GM23338 (cell line): ENCODE measurements at places on chromosomes 2 and 18. TPM values are rescaled to one million over a fixed set of nuclear protein-coding genes. Genes with fewer than 3 reads are reported as not detected.
A peak's percentile ranks its signal among the peaks of the same experiment; 100 is the strongest.

Gene APOB
- 0.56 and 0.62 TPM in 2 replicates for total RNA-seq

Gene GRP
- not detected in 2 replicates for total RNA-seq

Gene FAM161A
- total RNA-seq: 13.1 and 16.2 TPM in 2 replicates

Gene CFAP221
- 0.23 and 0.42 TPM in 2 replicates for total RNA-seq

Gene MAT2A
- total RNA-seq: 206 and 232 TPM in 2 replicates

Gene MPHOSPH10
- total RNA-seq: 23.8 and 24.9 TPM in 2 replicates

Gene RAB27B
- 0.31 and 0.56 TPM in 2 replicates for total RNA-seq

- no peaks in the 10 kb centered on the region for H3K36me3 ChIP-seq
- no peak for DNase-seq
- no peak overlapping the region for H3K27ac ChIP-seq
- no peak overlapping the region for H3K4me3 ChIP-seq
- H3K27me3 ChIP-seq: no peaks in the 10 kb centered on the region
Observed at GRCh38 chr2:54947136-54947535, 103.1 kb downstream of the RTN4 start.

GRCh38 chr2:106147159-106147558 lies 46.9 kb downstream of the UXS1 start:
- no peak overlapping the region for H3K4me3 ChIP-seq
- H3K27ac ChIP-seq: no peak overlapping the region
- no peak for DNase-seq
- H3K4me1 ChIP-seq: peaks cover 21% of the 10 kb centered on the region; the same call in 1 of the 2 replicates
- H3K27me3 ChIP-seq: no peaks in the 10 kb centered on the region
- H3K36me3 ChIP-seq: peaks cover 7% of the 10 kb centered on the region; the same call in 1 of the 2 replicates

GRCh38 chr2:43273529-43273928 lies 47.1 kb upstream of the ZFP36L2 start:
- H3K4me1 ChIP-seq: no peaks in the 10 kb centered on the region
- no peaks in the 10 kb centered on the region for H3K36me3 ChIP-seq
- no peak for DNase-seq
- H3K27me3 ChIP-seq: no peaks in the 10 kb centered on the region

DNA sequence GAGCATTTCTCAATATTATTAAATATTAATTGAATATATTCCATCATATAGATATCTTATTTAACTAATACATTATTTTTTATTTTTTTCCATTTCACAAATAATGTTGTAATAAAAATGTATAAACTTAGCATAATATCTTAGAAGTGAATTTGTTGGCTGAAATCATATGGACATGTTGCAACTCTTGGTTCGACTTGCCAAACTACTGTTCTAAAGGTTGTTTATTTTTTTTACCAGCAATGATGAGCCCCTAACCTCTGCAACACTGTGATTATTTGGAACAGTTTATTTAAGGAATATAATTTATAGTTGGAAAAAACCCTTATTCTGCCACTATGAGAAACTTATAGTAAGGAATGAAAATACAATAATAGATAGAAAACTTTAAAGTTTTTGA lies 8.8 kb upstream of the NAB1 start:
- H3K4me3 ChIP-seq: no peak overlapping the region
- H3K36me3 ChIP-seq: no peaks in the 10 kb centered on the region
- H3K4me1 ChIP-seq: no peaks in the 10 kb centered on the region; the same call in 1 of the 2 replicates
- no peaks in the 10 kb centered on the region for H3K27me3 ChIP-seq

DNA sequence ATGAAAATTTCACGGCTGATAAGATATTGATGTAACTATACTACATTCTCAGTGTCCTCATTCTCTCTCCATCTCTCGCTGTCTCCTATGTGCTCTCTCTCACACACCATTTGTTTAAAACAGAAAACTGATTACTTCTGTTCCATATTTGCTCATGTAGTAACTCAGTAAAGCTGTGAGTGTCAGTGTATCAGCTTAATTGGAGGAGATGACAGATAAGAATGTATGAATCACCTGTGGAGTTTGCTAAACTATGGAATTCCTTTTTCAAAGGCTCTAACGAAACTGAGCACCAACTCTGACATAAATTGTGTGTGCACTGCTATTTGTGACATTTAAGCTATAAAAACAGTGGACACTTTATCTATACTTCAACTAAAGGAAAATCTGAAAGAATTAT lies 1080.0 kb downstream of the DSC3 start:
- H3K4me1 ChIP-seq: no peaks in the 10 kb centered on the region
- H3K36me3 ChIP-seq: no peaks in the 10 kb centered on the region
- no peak overlapping the region for H3K27ac ChIP-seq

- H3K4me3 ChIP-seq: no peak overlapping the region
- H3K4me1 ChIP-seq: 0 out of 2 replicates have a peak, but pooled peaks cover 3% of the 10 kb centered on the region
- no peaks in the 10 kb centered on the region for H3K36me3 ChIP-seq
- peak; percentile 6 for DNase-seq
- H3K27me3 ChIP-seq: no peaks in the 10 kb centered on the region
- H3K27ac ChIP-seq: no peak overlapping the region
Observed at GRCh38 chr2:231965102-231965501, 3.6 kb downstream of the DIS3L2 start.

DNA sequence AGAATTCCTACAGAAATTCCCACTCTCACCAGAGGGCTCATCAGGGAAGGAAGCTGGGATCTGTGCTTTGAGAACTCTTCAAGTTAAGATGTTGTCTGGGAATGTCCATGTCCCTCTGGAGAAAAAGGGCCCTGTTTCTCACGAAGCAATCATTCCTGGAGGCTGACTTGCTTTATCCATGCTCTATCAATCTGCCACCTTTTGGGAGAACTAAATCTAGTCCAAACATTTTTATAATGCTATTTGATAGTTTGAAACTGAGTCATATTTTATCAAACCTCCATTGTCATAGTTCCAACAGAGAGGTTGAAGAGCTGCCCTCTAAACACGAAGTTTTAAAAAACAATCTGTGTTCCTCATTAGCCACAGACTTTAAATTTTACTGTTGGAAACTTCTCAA lies 219.2 kb downstream of the MTX2 start:
- peaks cover 24% of the 10 kb centered on the region for H3K27me3 ChIP-seq
- H3K4me3 ChIP-seq: no peak overlapping the region
- H3K27ac ChIP-seq: no peak overlapping the region
- no peaks in the 10 kb centered on the region for H3K36me3 ChIP-seq
- no peak for DNase-seq
- peaks cover 18% of the 10 kb centered on the region; the same call in 1 of the 2 replicates for H3K4me1 ChIP-seq

- peaks cover 26% of the 10 kb centered on the region for H3K4me1 ChIP-seq
- no peak overlapping the region for H3K4me3 ChIP-seq
- no peaks in the 10 kb centered on the region for H3K36me3 ChIP-seq
- DNase-seq: no peak
- no peak overlapping the region for H3K27ac ChIP-seq
- no peaks in the 10 kb centered on the region for H3K27me3 ChIP-seq
Observed at GRCh38 chr18:51400721-51401120, 203.2 kb upstream of the MEX3C start.

DNA sequence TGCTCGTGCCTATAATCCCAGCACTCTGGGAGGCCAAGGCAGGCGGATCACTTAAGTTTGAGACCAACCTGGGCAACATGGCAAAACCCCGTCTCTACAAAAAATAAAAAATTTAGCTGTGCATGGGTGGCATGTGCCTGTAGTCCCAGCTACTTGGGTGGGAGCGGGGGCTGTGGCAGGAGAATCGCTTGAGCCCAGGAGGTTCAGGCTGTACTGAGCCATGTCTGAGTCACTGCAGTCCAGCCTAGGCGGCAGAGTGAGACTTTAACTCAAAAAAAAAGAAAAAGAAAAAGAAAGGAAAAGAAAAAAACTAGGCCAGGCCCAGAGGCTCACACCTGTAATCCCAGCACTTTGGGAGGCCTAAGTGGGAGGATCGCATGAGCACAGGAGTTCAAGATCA lies 30.8 kb downstream of the TWSG1 start:
- 0 out of 2 replicates have a peak overlapping the region, but pooled peaks have one; percentile 11 for H3K27ac ChIP-seq
- DNase-seq: no peak
- no peak overlapping the region for H3K4me3 ChIP-seq
- H3K36me3 ChIP-seq: no peaks in the 10 kb centered on the region
- H3K27me3 ChIP-seq: no peaks in the 10 kb centered on the region
- H3K4me1 ChIP-seq: no peaks in the 10 kb centered on the region

DNA sequence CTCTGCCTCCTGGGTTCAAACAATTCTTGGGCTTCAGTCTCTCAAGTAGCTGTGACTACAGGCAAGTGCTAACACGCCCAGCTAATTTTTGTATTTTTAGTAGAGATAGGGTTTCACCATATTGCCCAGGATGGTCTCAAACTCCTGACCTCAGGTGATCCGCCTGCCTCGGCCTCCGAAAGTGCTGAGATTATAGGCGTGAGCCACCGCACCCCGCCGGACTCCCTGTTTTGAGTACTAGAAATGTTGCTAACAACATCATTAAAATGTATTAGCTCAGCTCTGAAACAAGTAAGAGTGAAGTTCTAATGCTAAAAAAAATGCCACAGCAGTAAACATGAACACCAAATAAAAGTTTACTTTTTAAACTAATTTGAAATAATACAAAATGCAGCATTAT lies 937.7 kb downstream of the CPS1 start:
- H3K4me1 ChIP-seq: 0 out of 2 replicates have a peak, but pooled peaks cover 2% of the 10 kb centered on the region
- H3K27ac ChIP-seq: no peak overlapping the region
- no peak for DNase-seq
- H3K36me3 ChIP-seq: no peaks in the 10 kb centered on the region
- no peak overlapping the region for H3K4me3 ChIP-seq
- H3K27me3 ChIP-seq: no peaks in the 10 kb centered on the region

- H3K4me1 ChIP-seq: no peaks in the 10 kb centered on the region
- H3K36me3 ChIP-seq: no peaks in the 10 kb centered on the region
- DNase-seq: no peak
- H3K4me3 ChIP-seq: no peak within 1 kb of the TSS
Observed at GRCh38 chr2:68365087-68365486, at the start of gene PLEK. TSS of gene PLEK (plus strand) at chr2:68365282. CDS start at chr2:68365352, 70 bp downstream.

DNA sequence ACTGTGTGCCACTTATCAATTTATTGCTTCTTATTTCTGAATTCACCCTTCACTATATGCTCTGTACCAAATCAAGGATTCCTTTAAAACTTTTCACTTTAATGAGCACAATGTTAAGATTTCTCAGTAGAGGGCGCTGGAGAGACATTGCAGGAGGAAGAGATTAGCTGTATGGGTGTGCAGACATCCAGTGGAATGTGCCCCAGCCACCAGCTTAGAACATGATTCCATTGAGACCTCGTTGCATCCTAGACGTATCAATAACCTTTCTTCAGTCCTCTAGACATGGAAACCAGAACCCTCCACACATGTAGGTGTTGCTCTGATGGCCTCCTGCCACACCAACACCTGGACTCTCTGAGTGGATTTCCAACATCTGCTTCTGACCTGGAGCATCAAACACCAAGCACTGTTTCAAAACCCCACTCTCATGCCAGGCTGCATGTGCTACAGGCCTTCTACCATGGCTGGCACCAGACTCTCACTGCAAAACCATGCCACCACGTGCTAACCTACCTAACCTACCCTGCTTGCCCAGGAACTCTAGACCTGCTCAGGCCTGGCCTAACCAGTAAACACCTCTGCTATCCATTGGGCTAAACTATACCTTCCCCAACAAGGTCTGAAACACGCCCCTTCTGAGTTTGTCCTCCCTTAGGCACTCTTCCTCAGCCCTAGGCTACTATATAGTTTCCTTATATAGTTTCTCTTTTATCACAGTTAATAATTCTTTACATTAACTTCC lies 633.2 kb upstream of the PKDCC start:
- peak; percentile 88 for DNase-seq
- H3K27ac ChIP-seq: no peak overlapping the region

DNA sequence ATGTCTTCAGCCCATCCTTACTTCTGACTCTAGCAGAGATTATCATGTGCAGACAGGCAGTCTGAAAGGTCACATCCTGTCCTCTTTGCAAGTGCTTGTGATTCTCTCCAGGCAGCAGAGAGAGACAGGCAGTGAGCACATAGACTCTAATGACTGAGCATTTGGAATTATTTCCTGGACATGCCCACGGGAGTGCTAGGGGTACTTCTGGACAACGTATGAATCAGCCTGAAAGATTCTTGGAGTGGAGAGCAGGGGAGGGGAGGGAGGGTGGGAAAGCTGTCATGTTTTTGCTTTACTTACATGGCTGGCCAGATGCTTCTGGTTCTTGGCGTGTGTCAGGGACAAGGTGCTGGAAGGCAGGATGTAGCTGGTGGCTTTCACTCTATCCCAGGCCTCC lies 150.6 kb downstream of the RIF1 start:
- H3K27ac ChIP-seq: no peak overlapping the region
- no peaks in the 10 kb centered on the region for H3K36me3 ChIP-seq
- no peak for DNase-seq
- no peaks in the 10 kb centered on the region for H3K27me3 ChIP-seq
- H3K4me1 ChIP-seq: no peaks in the 10 kb centered on the region
- H3K4me3 ChIP-seq: no peak overlapping the region

DNA sequence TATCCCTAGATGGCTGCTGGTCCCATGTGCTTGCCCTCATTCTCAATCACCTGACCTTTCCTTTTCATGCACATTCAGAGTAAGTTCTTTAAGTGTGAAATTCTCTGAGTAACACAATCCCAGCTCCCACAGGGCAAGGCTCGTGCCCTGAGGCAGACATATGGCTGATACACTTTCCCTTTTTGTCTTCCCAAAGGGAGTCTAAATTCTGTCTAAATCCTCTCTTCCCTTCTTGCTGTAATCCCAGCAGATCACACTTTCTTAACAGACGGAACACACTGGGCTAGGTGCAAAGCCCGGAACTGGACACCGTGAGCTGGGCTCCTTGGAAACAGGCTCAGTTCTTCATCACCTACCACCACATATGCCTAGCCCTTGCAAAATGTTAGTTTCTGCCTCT lies 147.6 kb downstream of the GALNT14 start:
- H3K36me3 ChIP-seq: no peaks in the 10 kb centered on the region; the same call in 1 of the 2 replicates
- H3K4me1 ChIP-seq: no peaks in the 10 kb centered on the region; the same call in 1 of the 2 replicates
- no peak overlapping the region for H3K27ac ChIP-seq
- no peak overlapping the region for H3K4me3 ChIP-seq
- no peaks in the 10 kb centered on the region for H3K27me3 ChIP-seq

- H3K27me3 ChIP-seq: no peaks in the 10 kb centered on the region
- H3K27ac ChIP-seq: no peak overlapping the region
- no peaks in the 10 kb centered on the region for H3K4me1 ChIP-seq
- DNase-seq: no peak
- H3K36me3 ChIP-seq: no peaks in the 10 kb centered on the region
Observed at GRCh38 chr2:80568011-80568410, 263.5 kb upstream of the LRRTM1 start.

- DNase-seq: no peak
- no peak overlapping the region for H3K27ac ChIP-seq
- peaks cover 3% of the 10 kb centered on the region; the same call in 1 of the 2 replicates for H3K4me1 ChIP-seq
- peaks cover 16% of the 10 kb centered on the region for H3K36me3 ChIP-seq
Observed at GRCh38 chr2:26190369-26190768, 17.5 kb downstream of the GAREM2 start.

DNA sequence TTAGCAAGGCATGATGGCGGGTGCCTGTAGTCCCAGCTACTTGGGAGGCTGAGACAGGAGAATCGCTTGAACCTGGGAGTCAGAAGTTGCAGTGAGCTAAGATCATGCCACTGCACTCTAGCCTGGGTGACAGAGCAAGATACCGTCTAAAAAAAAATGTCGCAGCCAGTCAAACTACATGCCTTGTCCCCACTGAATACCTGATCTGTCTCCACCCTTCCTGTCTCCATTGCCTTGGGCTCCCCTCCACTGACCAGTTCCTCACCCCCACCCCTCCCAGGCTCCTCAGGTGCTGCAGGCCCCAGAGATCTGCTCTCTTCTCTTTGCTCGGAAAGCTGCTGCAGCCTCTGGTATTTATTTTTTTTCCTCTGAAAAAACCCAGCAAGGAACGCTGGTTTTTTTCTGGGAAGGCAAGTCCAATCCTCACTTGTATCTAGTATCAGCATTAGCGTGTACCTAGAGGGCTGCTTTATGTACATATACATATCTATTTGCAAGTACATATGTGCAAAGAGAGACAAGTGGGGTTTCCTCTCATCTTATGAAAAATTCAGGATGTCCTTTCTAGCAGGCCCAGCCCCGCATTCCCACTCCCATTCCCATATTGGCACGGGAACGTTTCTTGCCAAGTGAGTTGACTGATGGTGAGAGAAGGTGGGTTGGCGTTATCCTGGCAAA lies 4.4 kb downstream of the PSD4 start:
- DNase-seq: no peak
- no peak overlapping the region for H3K27ac ChIP-seq
- H3K27me3 ChIP-seq: no peaks in the 10 kb centered on the region
